ENCODE measurements at places on chromosomes 6 and 20.
A peak's percentile ranks its signal among the peaks of the same experiment; 100 is the strongest.

DNA sequence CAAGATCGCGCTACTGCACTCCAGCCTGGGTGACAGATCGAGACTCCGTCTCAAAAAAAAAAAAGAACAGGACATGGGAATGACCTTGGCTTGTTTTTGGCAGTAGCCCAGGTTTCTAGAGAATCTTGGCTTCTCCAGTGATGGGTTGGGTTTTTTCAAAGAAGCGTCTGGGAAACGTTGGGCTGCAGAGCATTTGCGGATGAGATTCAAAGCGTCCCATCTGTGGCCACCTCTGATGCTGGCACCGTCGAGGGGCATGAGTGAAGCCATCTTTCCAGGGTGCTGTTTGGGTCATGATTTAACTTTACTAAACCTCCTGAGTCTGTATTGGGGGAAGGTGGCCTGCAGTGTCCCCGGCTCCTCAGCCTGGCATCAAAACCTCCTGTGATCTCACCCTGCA is 43.2 kb upstream of the SRF start:
- DNase-seq: peak; percentile 69

GRCh38 chr20:61169874-61170273 is 82.2 kb upstream of the CDH4 start:
- DNase-seq: no peak

DNA sequence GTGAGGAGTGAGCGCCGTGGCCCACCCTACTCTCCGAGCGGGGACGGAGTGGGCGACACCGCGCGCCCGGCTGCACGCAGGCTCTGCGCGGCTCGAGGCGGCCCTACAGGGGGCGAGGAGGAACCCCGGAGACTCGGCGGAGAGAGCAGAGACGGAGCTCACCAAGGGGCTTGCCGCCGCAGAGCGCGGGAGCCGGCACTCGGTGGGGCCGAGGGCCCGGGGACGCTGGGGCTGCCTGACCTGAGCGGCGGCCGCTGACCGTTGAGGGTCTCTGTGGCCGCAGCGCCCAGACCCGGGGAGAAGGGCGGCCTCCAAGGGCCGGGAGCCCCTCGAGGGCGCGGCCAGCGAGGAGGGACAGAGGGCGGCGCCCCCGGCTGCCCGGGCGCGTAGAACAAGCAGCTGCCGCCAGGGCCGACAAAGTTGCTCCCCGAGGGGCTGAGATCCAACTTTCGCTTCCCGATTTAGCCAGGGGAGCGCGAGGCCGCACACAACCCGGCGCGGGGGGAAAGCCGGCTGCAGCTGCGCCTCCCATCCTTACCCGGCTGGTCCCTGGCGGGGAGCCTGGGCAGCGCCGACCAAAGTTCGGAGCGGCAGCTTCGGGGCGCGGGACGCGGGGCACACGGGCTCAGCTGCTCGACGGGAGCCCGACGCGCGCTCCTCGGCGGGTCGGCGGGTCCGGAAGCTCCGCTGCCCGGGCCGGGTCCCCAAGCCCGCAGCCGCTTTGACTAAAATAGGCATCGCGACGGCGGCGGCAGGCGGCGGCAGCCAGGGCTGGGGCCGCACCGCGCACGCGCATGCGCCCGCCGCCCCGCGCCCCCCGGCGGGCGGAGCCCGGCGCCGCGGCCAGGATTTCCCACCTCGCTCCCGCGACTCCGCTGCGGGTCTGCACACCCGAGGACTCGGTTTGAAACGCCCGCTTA is 43.1 kb downstream of the POPDC3 start:
- peak; percentile 70 for DNase-seq

DNA sequence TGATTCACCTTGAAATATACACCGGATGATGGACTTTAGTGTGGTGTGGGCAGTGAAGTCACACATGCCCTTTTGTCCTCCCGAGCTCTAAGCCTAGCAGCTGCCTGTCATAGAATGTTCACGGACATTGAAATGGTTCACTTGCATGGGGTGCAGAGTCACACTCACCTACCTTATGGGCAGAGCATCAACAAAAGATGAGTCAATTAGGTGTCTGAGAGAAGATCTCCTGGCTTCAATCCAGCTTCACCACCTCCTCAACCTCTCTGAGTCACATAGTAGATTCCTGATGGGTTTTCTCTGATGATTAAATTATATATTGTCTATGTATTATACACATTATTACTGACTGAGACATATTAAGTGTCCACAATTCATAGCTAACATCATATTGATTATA is 48.1 kb upstream of the HLA-E start:
- no peak for DNase-seq

DNA sequence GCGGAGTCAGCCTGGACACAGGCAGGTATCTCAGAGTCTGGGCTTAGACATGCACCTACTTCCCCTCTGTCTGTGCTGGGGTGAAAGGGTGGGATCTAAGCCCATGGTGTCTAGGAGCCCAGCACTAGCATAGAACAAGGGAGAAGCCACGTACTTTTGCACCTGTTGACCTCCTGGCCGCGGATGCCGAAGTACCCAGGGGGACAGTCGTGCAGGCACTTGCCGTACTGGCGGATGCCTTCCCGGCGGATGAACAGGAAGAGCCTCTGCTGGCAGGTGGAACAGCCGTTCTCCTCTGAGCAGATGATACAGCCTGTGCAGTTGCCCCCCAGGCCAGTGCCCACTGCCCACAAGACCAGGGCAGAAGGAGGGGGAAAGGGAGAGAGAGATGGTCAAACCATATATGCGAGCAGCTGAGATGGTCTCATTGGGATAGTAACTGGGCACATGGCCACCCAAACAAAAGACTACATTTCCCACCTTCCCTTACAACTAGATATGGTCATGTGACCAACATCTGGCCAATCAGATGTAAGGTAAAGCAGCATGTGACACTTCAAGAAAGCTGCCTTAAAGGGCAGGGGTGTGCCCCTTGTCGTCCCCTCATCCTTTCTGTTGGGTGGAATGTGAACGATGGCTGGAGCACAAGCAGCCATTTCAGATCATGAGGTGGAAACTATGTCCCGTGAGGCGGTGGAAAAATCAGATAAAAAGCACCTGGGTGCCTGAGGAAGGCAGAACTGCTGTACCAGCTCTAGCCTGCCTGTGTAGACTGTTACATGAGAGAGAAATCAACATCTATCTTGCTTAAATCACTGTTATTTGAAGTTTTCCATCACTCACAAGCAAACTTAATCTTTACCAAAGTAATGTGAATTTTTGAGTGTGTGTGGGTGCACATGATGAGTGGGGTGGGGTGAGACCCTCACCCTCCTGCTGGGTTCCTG is 34.0 kb downstream of the RSPO4 start:
- DNase-seq: peak; percentile 40

DNA sequence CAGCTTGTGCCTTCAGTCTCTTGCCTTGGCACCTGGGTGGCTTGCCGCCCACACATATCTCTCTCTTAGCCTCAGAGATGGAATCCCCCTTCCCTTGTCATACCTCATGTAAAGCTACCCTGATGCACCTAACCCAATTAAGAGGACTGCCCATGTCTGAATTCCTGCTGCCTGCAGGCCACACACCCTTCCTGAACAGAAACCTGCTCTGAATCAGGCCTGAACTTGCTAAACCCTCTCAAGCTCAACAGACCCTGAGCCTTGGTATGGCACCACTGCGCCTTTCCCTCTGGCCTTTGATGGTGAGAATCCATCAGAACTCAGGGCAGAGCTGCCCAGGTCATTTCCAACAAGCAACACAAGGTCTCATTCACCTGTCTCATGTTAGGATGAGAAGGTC is 5.2 kb downstream of the RAET1G start:
- DNase-seq: no peak

- DNase-seq: no peak
These were observed 7.2 kb upstream of the THEMIS start for GRCh38 chr6:127907960-127908640.
